GM10248 (cell line): ENCODE measurements at places on chromosomes 7 and 10.

- no peak for DNase-seq
Observed at GRCh38 chr7:27409776-27410175, 167.2 kb downstream of the EVX1 start.

DNA sequence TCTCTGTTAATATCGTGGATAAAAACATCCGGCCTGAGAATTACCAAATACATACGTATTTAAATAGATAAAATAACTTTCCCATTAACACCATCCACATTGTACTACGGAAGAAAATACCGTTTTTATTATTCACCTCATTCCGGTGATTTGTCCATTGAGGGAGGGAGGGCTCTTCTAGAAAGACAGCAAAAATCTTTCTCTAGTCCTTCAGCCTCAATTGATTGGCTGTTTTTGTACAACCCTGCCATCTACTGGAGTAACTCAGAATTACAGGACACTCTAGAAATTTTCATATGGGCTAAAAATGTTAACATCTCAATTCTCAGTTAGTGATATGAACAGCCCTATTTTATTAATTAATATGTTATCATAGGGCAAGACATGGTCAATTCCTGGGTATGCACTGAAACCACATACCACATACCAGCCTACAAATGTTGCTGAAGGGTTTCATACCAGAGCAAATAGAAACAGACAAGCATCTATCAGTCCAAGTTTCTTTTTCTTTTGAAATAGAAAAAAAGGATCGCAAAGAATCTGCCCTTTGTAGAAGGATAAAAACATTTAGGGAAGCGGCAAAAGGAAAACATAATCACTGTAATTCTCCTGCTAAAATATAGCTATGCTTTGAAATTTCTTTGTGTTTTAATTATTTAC is 55.8 kb upstream of the CDCA7L start:
- peak; percentile 67 for DNase-seq

- no peak for DNase-seq
Observed at GRCh38 chr7:100119970-100120732, 717 bp downstream of the CNPY4 start.

DNA sequence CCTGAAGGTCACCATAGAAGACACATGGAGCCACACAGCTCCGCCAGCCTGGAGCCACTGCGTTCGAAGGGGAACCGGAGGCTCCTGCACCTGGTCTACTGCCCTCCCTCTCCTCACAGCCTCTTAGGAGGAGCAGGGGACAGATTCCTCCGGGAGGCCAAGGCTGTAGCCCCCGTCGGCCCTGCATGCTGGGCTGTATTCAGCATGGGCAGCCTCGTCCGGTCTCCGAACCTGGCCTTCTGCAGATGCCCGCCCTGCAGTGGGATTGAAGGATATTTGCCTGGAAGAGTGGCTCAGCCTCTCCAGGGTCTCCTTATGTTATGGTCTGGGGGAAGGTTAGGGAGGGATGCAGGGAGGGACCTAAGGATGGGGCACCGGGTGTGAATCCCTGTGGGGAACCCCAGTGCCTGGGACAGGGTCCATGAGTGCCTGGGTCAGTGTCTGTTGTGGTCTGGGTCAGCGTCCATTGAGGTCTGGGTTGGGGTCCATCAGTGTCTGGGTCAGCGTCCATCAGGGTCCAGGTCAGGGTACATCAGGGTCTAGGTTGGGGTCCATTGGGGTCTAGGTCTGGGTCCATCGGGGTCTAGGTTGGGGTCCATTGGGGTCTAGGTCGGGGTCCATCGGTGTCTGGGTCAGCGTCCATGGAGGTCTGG is 13.0 kb upstream of the SCART1 start:
- no peak for DNase-seq

DNA sequence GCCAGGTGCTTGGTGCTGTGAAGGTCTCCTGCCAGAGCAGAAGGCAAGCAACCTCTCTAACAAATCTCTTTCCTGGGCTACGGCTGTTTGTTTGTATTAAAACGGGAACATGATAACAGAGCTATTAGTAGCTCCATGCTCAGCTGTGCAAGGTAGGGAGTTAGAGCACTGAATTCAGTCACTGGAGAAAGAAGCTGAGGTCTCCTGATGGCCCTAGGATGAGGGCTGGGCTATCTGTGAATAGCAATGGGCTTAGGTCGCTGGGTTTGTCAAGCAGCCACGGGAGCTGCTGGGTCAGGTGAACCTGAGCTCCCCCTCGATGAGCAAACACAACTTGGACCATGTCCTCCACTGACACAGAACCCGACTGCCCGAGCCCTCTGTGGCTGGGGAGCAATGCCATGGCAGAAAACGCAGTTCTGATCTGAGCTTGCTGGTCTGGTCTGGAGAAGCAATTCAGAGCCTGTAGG is 24.4 kb downstream of the TACC2 start:
- no peak for DNase-seq

DNA sequence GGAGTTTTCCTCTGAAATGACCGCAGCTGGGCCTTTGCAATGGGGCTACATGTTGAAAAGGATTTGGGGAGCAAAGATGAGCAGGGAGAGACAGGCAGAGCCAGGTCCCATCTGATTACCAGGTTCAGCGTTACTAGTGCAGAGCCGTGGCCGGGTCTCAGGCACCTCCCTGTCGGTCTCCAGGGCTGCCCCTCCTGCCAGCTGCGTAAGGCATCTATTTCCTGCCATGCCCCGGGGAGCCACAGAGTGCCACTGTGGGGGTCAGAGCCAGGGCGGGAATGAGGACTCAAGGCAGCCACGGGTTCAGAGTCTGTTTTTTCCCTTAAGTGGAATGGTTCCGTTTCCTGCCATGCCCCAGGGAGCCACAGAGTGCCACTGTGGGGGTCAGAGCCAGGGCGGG is 382.6 kb upstream of the SHH start:
- DNase-seq: no peak

DNA sequence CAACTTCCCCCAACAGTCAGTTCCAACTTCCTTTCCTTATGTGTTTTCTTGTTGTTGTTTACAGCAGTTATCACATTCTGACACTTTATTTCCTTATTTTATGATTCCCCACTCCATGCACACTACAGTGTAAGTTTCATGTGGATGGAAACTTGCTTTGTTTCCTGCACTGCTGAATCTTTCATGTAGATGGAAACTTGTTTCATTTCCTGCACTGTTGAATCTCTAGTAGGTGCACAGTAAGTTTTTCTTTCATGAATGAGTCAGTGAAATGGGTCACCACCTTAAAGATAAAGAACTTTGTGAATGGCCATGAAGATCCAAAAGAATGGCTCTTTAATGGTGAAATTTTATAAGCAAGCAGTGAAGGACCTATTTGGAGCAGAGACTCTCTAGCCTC is 61.4 kb downstream of the SHOC2 start:
- no peak for DNase-seq

- no peak for DNase-seq
Observed at GRCh38 chr10:72692994-72693781, 1.2 kb downstream of the MCU start.

DNA sequence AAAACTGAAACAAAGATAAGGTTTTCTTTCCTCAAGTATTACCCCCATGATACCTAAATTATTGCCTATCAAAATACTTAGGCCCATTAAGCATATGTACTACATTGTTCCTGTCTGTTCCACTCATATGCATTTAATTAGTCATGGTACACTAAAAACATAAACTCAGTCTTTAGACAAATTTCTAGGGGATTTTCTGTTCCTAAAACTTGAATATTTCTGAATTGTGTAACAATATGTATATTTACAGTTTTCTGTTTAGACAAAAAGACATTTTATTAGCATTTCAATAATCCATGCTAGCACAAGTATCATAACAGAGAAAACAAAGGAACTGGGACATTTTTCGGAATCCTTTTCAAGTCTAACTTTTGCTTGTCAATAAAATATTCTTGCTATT is 234.2 kb downstream of the CRPPA start:
- DNase-seq: no peak

GRCh38 chr7:128874140-128875031 is 11.7 kb downstream of the ATP6V1F start:
- no peak for DNase-seq

DNA sequence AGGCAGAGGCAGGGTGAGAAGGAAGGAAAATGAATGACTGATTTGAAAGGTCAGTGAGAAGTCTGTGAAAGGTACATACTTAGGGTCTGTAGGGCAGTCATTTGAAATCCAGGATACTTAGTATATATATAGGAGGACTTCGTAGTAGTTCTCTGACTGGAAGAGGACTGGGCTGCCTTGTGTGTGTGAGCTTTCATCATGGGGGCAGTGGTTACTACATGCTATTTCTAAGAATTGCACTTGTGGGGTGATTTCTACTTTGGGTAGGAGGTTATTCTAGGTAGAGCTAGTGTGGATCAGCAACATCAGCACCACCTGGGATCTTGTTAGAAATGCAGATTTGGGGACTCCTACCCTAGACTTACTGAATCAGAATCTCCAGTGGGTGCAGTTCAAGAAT is 104.1 kb downstream of the AUTS2 start:
- no peak for DNase-seq

DNA sequence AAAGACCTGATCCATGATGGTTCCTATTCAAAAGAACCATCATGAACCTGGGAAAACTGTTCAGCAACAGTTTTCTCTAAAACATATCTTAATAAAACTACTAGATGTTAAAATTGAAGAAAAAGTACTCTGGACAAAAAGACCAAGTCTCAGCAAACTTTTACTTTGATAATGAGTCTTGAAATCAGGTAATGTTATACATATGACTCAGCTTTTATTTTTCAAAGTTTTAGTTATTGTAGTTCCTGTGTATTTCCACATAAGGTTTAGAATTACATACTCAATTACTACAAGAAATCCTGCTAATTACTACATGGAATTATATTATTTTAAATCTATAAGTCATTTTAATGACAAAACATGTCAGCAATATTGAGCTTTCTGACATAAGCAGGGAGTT is 42.2 kb downstream of the ZNF33B start:
- DNase-seq: no peak

DNA sequence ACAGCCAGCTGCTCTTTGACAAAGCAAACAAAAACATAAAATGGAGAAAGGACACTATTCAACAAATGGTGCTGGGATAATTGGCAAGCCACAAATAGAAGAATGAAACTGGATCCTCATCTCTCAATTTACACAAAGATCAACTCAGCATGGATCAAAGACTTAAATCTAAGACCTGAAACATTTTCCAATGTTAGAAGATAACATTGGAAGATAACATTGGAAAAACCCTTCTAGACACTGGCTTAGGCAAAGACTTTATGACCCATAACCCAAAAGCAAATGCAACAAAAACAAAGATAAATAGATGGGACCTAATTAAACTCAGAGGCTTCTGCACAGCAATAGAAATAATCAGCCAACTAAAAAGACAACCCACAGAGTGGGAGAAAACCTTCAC is 425.7 kb upstream of the SEMA3D start:
- no peak for DNase-seq

DNA sequence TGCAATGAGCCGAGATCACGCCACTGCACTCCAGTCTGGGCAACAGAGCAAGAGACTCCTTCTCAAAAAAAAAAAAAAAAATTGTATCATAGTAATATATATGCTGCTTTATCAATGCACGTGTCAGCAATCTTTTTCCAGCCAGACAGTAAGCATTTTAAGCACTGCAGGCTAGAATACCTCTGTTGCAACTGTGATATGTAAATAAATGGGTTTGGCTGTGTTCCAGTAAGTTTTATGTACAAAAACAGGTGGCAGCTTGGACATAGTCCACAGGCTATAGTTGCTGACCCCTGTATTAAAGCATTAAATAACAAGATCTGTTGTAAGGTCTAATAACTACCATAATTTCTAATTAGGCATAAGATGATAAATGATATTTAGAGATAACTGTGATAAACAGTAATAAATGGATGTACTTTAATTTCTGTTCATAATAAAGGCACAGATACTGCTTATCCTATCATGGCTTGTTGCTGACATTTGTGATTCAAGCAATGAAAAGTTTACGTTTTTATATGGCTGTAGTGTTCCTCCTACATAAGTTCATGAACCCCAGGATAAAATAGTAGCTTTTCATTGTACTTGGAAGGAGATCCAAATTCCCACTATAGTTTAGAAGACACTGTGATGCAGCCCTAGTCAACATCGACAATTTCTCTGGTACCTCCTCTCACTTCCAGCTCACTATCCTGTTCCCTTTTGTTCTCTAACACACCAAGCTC is 161.4 kb downstream of the ELMO1 start:
- no peak for DNase-seq

DNA sequence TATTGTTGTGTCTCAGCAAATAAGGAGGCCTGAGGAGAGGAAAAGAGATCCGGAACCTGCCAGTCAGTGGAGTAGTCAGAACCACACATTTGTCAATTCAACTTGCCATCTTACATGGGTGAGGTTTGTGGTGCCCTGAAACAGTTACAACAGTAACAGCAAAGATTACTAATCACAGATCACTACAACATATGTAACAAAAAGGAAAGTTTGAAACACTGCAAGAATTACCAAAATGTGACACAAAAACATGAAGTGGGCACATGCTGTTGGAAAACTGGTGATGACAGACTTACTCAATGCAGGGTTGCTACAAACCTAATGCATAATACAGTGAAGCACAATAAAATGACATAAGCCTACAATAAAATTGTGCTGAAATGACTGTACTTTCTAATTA is 89.4 kb downstream of the LRRN3 start:
- DNase-seq: no peak

DNA sequence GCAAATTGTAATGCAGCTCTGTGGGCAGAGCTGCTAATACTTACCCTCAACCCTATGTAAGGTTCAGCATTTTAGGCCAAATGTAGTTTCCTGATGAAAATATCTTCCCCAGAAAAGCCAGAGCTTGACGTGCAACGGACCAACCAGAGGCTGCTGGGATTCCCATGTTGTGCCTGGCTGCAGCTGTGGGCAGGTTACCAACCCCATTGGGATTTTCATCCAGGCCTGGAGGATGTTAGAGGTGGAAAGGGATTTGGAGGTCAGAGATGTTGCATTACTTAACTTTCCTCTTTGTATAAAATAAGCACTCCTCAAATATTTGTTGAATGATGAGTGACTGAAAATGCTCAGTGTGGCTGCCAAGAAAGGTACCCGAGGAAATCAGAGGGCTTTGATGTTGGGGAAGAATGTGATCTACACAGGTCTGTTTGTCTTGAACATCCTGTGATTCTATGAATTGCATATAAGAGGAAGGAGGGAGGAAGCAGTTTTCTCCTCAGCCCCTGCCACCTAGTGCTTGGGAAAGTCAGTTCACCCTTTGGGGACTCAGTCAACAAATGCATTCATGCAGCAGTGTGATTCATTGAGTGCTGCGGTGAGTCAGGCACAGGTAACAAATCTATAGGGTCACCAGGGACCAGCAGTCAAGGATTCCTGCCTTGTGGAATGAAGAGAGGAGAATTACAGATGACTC is 487.2 kb downstream of the RPS24 start:
- no peak for DNase-seq
